Bladder microvascular endothelial cell (primary cell): ENCODE measurements at places on chromosomes 12 and 14. TPM values are rescaled to one million over a fixed set of nuclear protein-coding genes. Genes with fewer than 3 reads are reported as not detected.

The FAM177A1 gene
- 33.4 and 41.2 TPM in 2 replicates for total RNA-seq

The USP44 gene
- 0.81 and 4.6 TPM in 2 replicates for total RNA-seq

The CYP27B1 gene
- total RNA-seq, result 0.31 and 0.32 TPM in 2 replicates

The RNASE4 gene
- 4.0 and 9.3 TPM in 2 replicates for total RNA-seq

The ABCC9 gene
- under 0.01 and 0.13 TPM in 2 replicates for total RNA-seq

The KLRF1 gene
- total RNA-seq, result 0.16 TPM in 1 of 2 replicates, not detected in the other

The PTHLH gene
- 0.25 TPM in 1 of 2 replicates, not detected in the other for total RNA-seq

The SYCP3 gene
- total RNA-seq, result 0.13 TPM in 1 of 2 replicates, not detected in the other

The NFE2 gene
- total RNA-seq, result not detected in 2 replicates

The TMEM253 gene
- 0.13 TPM in 1 of 2 replicates, not detected in the other for total RNA-seq

The DEGS2 gene
- 0.31 TPM in 1 of 2 replicates, not detected in the other for total RNA-seq

The DLGAP5 gene
- 19.0 and 39.0 TPM in 2 replicates for total RNA-seq

The KRT6C gene
- total RNA-seq, result not detected in 2 replicates

The MTRFR gene
- total RNA-seq, result 7.8 and 10.7 TPM in 2 replicates

The NR1H4 gene
- not detected in 2 replicates for total RNA-seq

The ENDOU gene
- total RNA-seq, result under 0.01 and 0.13 TPM in 2 replicates

The MAP1LC3B2 gene
- total RNA-seq, result 0.31 and 0.32 TPM in 2 replicates

The AKT1 gene
- total RNA-seq, result 144 and 221 TPM in 2 replicates

The GLI1 gene
- not detected in 2 replicates for total RNA-seq

The KRT8 gene
- total RNA-seq, result 3.7 and 8.6 TPM in 2 replicates
